HFFc6 (cell line): ENCODE measurements at places on chromosomes 16 and 17.

- DNase-seq, result peak; percentile 38
These were observed 8.9 kb downstream of the UBTF start for GRCh38 chr17:44210342-44211192.

DNA sequence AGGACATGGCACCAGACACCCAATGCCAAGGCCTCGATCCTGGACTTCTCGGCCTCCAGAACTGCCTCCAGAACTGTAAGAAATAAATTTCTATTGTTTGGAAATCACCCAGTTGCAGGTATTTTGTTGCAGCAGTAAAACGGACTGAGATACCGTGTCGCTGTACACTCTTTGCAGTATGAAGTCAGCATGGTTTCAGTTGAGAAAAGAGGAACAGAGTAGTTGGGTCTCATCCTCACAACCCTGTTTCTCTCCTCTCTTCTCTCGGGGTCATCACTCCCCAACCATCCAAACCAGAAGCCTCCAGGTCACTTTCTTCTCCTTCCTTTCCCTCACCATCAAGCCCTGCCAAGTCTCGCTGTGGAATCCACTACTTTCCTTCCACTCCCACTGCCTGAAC is 77.8 kb downstream of the ADCY9 start:
- DNase-seq, result no peak

DNA sequence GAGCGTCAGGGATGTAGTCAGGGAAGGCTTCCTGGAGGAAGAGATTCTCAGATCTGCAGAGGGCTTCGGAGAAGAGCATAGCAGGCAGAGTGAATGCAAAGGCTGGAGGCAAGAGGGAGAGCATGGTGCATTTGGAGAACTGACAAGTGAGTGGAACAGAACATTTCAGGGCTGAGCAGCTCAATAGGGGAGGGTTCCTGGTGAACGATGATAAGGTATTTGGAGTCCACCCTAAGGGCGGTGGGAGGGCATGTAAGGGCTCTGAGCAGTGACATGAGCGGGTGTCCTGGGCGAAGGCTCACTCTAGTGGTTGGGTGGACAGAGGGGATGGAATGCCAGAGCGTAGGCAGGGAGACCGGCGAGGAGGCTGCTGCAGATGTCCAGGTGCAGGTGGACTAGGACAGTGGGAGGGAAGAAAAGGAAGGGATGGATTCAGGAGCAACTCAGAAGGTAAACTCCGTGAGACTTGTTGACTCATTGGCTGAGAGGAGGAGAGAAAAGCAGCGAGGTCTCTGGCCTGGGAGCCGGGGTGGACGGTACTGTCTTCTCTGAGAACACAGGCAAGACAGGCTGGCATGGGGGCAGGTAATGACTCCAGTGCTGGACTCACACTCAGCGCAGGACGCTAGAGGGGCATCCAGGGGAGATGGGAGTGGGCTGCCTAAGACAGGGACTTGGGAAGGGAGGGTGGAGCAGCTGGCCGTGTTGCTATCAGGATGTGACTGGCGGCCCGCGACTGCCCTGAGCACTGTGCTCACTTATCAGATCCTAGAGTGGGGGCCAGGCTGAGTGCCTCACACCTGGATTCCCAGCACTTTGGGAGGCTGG is 1.4 kb upstream of the PITPNA start:
- DNase-seq, result no peak

DNA sequence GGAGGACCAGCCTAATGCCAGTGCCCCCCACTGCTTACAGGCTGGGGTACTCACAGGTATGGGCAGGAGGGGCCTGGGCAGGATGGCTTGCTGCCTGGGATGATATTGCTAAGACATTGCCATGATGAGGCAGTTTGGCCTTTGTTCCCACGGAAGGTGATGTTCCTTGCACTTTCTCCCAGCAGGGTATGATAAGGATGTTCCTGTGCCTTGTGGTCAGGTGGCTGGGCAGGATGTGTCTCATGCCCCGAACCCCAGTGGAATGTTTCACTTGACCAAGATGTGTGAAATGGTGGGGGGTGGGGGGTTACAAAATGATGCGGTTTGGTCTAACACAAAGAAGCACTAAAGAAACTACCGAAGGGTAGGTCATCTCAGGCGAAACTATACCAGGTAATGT is 337.8 kb upstream of the ZFHX3 start:
- DNase-seq, result no peak

GRCh38 chr17:58632324-58633314 is 59.2 kb downstream of the TEX14 start:
- DNase-seq, result no peak

DNA sequence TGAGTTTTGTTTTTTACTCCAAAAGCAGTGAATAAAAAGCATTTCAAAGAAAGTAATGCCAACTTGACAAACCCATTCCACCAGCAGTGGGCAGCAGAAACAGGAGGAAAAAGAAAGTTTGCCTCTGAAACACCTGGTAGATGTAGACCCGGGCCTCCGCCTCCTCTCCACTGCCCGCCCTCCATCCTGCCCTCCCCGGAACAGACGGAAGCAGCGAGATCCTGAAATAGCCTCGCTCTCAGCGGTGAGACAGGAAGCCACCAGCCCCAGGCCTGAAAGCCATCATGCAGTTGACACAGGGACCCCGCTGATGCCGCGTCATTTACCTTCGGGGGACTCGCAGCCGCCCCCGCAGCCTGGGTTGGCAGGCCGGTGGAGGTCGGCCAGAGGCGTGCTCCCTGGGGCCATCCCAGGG is 67.8 kb downstream of the C16orf78 start:
- no peak for DNase-seq

DNA sequence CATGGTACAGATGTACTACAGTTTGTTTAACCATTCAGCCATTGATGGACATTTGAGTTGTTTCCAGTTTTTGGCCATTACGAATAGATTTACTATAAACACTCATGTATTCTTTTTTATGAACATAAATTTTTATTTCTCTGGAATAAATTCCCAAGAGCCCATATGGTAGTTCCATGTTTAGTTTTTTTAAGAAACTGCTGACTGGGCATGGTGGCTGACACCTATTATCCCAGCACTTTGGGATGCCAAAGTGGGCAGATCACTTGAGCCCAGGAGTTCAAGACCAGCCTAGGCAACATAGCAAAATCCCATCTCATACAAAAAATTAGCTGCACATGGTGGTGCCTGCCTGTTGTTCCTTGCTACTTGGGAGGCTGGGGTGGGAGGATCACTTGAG is 30.3 kb downstream of the PRAC1 start:
- DNase-seq, result no peak

- DNase-seq, result no peak
These were observed 17.6 kb downstream of the ATPAF2 start for GRCh38 chr17:18021372-18021771.

DNA sequence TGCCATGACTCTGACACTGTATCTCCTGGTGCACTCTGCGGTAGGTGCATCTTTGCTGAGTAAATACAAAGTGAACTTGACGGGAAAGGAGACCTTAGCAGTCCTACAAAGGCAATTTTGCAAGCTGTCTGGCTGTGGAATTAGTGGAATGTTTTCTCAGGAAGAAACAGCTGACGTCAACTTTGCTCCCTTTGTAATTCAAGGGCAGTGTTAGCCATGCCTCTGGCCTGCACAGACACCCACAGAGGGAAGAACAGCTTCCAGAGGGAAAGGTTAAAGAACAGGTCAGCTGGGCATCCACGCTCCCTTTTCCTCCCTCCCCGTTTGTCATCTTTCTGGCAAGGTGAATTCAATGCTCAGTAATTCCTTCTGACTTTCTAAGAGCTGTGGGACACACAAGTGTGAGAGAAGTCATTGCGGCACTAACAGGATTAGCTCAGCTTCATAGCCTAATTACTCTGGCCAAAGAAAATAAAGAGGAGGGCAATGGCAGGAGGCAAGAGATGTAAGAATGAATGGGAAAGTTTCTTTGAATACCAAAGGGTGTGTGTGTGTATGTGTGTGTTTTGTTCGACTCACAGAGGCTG is 476.9 kb upstream of the GOT2 start:
- peak; percentile 53 for DNase-seq

DNA sequence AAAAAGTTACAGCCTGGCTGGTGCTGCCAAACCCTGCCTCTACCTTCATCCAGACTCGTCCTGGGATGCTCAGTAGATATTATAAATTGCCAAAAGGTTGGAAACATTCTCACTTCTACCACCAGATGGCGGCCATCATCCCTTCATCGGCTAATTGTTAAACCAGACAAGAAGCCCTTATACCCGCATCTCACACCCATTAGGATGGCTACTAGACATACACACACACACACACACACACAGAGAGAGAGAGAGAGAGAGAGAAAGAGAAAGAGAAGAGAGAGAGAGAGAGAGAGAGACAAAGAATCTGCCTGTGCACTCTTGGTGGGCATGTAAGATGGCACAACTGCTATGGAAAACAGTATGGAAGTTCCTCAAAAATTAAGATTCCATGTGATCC is 15.0 kb upstream of the SCIMP start:
- DNase-seq, result peak; percentile 75

GRCh38 chr16:19755268-19755667 is 37.2 kb downstream of the IQCK start:
- DNase-seq, result no peak

GRCh38 chr17:30000001-30000754 is 58.7 kb downstream of the EFCAB5 start:
- no peak for DNase-seq

DNA sequence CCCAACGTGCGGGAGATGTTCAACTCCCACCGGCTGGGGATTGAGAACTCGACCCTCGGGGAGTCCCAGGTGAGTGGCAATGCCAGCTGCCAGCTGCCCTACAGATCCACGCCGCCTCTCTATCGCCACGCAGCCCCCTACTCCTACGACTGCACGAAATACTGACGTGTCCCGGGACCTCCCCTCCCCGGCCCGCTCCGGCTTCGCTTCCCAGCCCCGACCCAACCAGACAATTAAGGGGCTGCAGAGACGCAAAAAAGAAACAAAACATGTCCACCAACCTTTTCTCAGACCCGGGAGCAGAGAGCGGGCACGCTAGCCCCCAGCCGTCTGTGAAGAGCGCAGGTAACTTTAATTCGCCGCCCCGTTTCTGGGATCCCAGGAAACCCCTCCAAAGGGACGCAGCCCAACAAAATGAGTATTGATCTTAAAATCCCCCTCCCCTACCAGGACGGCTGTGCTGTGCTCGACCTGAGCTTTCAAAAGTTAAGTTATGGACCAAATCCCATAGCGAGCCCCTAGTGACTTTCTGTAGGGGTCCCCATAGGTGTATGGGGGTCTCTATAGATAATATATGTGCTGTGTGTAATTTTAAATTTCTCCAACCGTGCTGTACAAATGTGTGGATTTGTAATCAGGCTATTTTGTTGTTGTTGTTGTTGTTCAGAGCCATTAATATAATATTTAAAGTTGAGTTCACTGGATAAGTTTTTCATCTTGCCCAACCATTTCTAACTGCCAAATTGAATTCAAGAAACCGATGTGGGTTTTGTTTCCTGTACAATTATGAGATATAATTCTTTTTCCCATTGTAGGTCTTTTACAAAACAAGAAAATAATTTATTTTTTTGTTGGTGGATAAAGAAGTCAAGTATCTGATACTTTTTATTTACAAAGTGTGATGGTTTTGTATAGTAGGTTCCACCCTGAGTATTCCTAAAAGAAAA is 2.3 kb downstream of the FOXC2 start:
- DNase-seq, result no peak

DNA sequence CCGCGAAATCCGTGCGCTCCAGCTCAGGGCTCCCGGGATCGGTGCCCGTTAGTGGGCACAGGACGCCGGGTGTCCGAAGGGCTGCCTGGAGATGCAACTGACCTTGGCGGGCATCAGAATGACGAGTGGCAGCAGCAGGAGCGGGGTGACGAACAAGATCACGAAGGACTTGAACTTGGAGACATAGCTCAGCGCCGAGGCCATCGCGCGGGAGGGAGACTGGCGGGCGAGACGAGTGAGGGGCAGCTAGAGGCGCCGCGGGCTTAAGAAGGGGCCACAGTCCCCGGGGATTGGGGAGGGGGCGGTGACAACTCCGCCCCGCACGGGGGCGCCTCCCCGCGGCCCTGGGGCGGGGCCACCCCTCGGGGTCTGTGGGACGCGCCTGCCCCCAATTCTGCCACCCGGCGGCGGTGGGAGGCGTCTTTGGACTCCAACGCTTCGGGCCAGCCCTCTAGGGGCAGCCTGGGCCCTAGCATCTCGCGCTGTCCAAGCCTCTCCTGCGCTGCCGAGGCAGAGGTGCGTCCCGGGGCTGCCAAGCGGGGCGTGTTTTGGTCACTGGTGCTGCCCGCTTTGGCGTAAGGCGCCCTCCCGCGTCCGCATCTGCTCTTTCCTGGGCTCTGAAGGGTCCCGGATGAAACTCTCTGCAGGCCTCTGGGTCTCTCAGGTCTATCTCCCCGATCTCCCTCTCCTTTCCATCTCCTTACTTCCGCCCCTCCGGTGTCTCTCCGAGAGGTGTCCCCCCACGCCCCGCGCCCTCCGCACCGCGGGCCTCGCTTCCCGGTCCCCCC is at the start of gene SLC13A5:
TSS of gene SLC13A5 (minus strand) at position 240 of the 788 bp plus-strand sequence. CDS start at position 204, 36 bp downstream.
- no peak for DNase-seq

DNA sequence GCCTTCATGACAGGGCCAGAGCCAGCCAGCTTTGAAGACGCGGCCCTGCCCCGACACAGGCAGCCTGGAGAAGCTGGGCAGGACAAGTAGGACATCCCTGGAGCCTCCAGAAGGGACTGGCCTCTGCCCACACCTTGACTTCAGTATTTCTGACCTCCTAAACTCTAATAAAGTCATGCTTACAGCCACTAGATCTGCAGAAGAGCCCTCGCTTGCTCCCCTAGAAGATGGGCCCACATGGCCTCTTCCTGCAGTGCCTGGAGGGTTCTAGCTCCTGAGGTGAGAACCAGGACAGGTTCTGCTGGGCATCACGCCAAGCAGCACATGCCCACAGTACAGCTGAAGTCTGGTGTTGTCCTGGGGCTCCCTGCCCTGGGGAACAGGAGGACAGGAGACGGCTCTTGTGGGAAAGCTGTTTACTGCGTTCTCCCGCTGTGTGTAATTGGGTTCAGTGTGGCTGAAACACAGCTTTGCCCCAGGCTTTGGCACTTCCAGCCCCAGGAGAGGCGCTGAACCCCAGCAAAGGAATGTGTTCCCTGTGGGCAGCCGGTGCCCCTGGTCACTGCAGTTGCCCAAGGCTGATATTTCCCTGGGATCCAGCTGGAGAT is 2.6 kb downstream of the APRT start:
- no peak for DNase-seq

DNA sequence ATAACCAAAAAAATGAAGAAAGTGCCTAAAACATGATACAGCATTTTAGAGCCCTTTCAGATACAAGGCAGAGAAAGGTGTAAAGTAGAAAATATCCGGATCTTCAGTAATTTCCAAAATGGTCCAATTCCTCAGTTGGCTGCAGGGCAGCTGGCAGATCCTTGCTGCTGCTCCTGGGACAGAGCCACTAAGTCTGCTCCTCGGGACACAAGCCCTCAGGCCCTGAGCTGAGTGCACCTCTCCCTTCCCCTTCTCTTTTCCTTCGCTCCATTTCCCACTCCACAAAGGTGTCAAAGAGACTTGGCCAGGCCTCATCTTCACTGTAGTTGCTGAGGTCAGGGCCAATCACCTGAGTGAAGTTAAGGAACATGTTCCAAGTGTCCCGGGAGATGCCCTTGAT is 40.5 kb downstream of the DCUN1D3 start:
- DNase-seq, result no peak

- DNase-seq, result no peak
These were observed 130.8 kb downstream of the GAS7 start for GRCh38 chr17:10067446-10068143.

GRCh38 chr17:59547131-59547915 is 18.1 kb upstream of the DHX40 start:
- DNase-seq, result no peak

GRCh38 chr17:32227910-32228309 is 37.7 kb upstream of the RHBDL3 start:
- DNase-seq, result no peak

GRCh38 chr16:88510091-88510994 is 57.3 kb downstream of the ZFPM1 start:
- DNase-seq, result no peak
